NCI-H2081 treated with DMSO at 0.1 percent for 48 hours (cell line): ENCODE measurements at places on chromosomes 1 and 21.

DNA sequence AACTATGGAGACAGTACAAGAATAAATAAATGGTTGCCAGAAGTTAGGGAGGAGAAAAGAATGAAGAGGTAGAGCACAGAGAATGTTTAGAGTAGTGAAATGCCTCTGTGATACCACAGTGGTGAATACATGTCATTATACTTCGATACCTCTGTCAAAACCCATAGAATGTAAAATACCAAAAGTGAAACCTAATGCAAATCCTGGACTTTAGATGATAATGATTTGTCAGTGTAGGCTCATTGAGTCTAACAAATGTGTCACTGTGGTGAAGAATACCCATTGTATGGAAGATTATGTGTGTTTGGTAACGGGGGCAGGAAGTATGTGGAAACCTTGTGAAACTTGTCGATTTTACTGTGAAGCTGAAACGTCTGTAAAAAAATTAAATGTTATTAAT is 1106.5 kb upstream of the TMPRSS15 start:
- DNase-seq: no peak

DNA sequence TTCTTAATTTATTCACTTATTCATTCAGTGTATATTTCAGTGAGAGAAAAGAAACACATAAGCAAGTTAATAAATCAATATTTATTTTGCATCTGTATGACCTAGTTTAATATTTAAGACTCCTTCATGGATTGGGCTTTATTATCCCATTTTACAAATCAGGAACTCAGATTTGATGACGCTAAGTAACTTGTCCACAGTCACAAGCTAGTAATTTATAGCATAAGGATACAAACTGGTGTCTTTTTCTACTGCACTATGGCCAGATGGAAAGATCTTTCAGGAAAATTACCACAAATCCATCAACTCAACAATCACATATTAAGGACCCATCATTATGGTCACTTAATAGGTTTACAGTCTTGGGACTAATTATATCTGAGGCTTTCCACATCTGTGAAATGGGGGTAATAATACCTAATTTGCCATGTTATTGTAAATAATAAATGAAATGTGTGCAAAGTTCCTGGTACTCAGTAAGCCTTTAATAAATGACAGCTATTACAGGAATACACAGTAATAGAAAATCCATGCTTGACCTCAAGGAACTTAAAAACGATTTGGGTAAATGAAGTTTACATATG is 13.3 kb downstream of the CDKN2C start:
- peak; percentile 88 for DNase-seq

DNA sequence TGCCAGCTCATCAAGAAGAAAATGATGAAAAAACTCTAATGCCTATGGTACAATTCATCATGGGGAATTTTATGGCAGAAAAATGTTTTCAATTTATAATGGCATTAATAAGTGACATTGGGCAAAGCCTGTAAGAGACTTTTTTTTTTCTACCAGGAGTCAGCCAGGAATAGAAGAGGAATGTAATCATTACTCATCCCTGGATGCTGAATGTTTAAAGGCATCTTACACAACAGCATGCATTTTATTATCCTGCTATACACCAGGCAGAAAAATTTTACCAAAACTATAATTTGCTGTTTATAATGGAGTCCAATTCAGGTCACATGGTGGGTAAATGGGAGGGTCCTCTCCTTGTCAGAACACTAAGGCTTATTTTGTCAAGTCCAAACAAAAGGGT is 189.9 kb upstream of the BEND5 start:
- DNase-seq: no peak

- DNase-seq: no peak
Measured at GRCh38 chr1:79204779-79205479, 198.4 kb upstream of the ADGRL4 start.

GRCh38 chr1:199612976-199613774 is 414.3 kb upstream of the NR5A2 start:
- no peak for DNase-seq

DNA sequence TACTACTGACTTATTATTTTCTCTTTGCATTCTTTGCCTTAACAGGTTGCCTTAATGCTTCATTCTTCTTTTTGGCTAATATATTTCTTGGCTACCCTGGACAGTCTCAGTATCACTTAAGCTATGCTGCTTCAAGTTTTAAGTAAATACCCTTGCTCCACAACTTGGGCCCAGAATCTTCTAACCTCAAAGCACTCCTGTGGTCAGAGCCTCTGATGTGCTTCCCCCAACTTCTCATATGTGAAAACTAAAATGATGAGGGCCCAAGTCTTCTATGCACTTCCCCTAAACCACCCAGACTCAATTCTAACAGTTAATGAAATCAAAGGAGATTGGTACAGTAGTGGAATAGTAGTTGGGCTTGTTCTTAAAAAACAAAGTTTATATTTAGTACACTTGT is 314.1 kb downstream of the PLPP3 start:
- DNase-seq: no peak

DNA sequence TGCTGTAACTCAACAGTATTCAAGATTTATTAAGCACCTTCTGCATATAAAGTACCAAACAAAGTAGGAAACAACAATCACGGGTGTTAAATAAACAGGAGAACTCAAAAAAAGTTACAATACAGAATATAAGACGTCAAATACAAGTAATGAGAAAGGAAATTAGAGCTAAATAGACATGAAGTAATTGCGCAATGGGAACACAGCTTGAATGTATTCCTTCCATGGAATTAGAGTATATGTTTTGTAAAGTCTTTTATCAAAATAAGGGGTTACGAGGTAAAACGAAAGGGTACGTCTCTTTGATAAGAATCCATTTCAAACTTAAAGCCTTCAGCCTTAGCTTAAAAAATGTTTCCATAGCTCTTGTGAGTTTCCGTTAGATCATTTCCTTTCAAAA is 109.1 kb downstream of the SPATA6 start:
- DNase-seq: no peak

DNA sequence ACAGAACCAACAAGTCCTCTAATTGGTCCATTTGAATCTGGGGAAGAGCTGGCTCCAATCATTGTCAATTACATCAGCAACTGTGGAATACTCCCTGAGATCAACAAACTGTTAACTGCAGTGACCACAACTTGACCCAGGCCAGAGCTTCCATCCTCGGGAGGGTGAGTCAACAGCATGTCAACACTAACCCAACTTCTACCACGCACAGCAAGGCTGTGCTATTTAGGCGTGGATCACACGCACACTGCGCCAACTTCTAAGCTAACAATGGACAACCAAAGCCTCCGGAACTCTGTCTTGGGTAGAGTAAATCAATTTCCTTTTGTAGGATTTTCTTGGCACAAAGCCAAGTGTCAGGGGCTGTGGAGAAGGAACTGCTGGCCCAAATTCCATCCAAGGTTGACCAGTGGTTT is 30.4 kb downstream of the APP start:
- DNase-seq: no peak

DNA sequence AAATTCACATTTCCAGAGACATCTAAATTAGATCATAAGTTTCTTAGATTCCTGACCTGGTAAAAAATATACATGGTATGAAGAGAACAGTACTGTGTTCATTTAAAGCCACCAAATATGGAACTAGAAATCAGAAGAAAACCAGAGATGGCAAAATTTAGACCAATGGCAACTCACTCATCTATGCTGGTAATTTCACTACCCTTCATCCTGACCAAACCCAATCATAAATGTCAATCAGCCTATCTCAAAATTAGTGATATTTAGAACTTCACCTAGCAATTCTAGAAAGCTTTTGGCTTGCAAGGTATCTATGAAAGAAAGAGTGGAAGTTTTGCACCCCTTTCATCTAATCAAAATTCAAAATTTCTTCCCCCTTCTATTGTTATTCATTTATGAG is 107.7 kb downstream of the NIBAN1 start:
- no peak for DNase-seq

DNA sequence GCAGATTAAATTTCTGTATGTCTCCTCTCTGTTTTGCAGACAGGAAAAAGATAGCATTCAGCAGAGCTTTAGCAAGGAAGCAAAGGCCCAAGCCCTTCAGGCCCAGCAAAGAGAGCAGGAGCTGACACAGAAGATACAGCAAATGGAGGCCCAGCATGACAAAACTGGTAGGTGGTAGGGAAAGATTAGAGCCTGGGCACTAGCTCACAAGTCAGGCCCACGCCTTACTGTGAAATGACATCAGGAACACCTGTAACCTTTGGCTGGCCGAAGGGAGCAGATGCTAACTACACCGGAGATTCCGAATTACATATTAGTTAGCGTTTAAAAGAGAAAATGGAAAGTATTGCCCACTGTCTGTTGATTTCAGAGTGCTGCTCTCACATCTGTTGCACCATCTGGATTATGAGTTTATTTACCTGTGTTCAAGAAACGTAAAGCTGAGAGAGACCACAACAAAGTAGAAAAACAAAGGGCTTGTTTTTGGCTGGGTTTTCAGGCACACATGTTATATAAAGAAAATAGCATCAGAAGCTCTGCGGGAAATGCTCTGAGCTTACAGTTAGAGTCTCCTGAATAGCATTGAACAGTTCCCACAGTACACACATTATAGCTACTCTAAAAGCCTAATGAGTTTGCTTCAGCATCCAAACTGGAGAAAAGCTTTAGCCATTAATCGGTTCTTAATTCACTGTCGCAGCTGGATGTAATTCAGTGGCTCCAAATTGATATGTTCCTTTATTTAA is 160.0 kb downstream of the SDCCAG8 start:
- no peak for DNase-seq

GRCh38 chr1:54017979-54018378 is at the start of gene LDLRAD1:
Gene LDLRAD1, minus strand, starts transcription at chr1:54018186. Its CDS starts 74 bp downstream, at chr1:54018112.
- DNase-seq: no peak

GRCh38 chr1:214318956-214319736 is 38.2 kb downstream of the SMYD2 start:
- DNase-seq: no peak

DNA sequence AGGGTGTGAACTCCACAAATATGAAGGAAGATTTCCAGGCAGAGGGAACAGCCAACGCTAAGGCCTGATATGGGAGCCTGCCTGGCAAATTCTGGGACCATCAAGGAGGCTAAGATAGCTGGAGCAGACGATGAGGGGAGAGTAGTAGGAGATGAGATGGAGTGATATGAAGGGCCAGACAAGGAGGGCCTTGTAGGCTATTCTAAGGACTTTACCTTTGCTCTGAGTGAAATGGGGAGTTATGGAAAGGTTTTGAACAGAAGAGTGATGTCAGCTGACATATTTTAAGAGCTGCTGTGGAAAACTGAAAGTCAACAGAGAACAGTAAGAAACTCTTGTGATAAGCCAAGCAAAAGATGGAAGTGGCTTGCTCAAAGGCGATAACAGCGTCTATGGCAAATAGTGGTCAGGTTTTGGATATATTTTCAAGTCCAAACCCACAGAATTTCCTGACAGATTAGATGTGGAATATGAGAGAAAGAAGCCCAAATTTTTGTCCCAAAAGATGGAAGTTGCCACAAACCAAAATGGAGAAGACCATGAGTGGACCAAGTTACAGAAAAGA is 2.1 kb upstream of the TP53BP2 start:
- DNase-seq: no peak

GRCh38 chr1:58768971-58769808 is 14.7 kb downstream of the JUN start:
- no peak for DNase-seq

- DNase-seq: no peak
Measured at GRCh38 chr21:23740463-23740862, 1866.8 kb downstream of the MRPL39 start.

GRCh38 chr1:53614231-53615021 is 124.5 kb downstream of the GLIS1 start:
- no peak for DNase-seq

- no peak for DNase-seq
Measured at GRCh38 chr1:201384406-201384782, 6.9 kb upstream of the TNNT2 start.

DNA sequence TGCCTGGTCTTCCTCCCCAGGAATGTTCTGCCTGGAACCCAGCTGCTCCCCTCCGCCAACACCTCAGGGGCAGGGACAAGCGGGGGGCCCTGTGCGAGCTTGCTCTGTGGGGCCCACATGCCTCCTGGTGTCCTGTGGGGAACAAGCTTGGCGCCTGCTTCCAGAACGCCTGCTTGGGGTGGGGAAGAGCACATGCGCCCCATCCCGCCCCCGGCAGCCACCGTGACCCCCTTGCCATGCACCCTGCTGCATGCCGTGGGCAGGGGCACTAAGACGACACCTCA is 57.4 kb downstream of the MEGF6 start:
- no peak for DNase-seq

- DNase-seq: no peak
Measured at GRCh38 chr1:44371206-44371605, 16.1 kb upstream of the ERI3 start.

DNA sequence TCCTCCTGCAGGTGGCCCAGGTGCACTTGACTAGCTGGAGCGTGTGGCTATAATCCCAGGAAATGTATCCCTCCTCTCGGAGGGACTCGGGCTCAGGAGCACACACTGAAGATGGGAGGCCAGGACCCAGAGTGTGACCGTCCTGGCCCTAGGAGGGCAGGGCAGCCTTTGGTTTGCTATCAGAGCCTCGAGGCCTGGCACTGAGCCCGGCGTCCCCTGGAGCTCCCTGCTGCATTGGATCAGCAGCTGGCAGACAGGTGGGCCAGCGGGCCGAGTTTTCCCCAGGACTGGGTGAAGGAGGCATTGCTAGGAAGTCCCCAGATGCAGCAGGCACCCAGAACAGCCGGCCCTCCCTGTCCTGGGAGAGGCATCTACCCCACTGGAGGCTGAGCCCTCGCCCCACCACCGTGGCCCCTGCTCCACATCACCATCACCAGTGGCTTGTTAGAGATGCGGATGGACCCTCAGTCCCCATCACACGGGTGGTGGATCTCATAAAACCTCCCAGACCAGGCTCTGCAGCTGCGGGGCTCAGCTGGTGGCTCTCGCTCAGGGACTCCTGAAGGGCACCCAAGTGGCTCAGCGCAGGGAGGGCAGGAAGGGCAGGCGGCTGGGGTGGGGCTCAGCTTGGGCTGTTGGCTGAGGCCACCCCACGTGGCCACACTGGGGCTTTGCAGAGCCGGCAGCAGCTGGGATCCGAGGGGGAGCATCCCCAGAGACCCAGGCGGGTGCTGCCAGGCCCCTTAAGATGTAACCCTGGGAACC is 32.7 kb upstream of the POFUT2 start:
- no peak for DNase-seq

DNA sequence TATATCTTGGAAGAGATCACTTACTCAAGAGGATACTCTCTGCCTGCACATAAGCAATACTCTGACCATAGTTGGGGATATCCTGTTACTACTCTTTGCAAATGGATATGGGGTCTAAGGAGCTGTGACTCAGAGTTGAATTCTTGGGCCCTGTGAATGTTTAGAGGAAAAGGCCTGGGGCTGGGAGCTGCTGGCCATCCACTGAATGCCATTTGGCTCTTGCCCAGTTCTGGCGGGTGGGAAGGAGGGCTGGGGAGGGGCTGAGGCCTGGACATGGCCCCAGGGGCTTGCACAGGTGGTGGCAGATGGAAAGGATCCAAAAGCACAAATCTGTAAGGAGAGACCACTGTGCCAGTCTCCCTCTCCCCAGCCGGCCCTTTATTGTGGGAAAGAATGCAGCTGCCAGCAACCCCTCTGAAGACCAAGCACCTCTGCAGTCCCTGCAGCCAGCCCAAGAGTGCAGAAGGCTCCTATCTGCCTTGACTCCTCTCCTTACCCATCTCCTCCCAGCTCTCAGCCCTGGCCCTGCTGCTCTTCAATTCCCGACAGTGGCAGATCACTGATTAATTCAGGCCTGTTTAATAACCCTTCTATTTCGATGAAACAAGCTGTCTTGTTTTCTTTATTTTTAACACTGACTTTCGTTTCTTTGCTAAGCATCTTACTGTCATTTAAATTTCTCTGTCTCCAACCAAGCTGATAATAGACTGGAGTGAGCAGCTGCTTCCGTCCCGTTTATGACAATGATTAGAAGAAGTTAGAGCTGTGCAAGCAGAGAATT is 12.1 kb downstream of the PLXNA2 start:
- DNase-seq: peak; percentile 63

GRCh38 chr1:49465486-49466185 is 558.1 kb downstream of the AGBL4 start:
- no peak for DNase-seq
